ENCODE measurements at places on chromosomes 1 and 21.

GRCh38 chr1:77133731-77134358 is 85.4 kb downstream of the PIGK start:
- DNase-seq = no peak

- no peak for DNase-seq
Observed at GRCh38 chr1:228093050-228093906, 9.8 kb downstream of the C1orf35 start.

- DNase-seq = no peak
Observed at GRCh38 chr1:57782357-57782756, 358.5 kb upstream of the DAB1 start.

DNA sequence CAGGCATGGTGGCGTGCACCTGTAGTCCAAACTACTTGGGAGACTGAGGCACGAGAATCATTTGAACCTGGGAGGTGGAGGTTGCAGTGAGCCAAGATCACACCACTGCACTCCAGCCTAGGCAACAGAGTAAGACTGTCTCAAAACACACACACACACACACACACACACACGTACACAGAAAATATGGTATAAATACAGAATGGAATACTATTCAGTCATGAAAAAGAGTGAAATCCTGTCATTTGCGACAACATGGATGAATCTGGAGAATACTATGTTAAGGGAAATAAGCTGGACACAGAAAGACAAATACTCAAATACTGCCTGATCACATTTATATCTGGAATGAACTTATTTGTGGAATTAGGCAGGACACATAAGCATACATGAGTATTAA is 18.4 kb downstream of the FOXD2 start:
- DNase-seq = no peak

GRCh38 chr1:60573726-60574409 is 500.3 kb upstream of the C1orf87 start:
- DNase-seq = no peak

DNA sequence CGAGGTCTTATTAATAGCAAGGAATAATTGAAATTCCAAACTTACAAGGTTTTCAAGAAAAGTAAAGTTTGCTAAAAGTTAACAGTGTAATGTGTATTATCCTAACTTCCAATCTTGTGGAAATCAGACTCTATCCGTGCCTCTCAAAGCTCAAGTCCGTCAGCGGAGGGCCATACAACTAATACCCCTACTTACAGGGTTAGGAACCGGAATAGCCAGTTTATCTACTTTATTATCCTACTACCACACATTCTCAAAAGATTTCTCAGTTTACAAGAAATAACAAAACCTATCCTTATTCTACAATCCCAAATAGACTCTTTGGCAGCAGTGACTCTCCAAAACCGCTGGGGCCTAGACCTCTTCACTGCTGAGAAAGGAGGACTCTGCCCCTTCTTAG is 457.8 kb downstream of the PTPRC start:
- DNase-seq = no peak

GRCh38 chr1:47830641-47831333 is 166.4 kb downstream of the TRABD2B start:
- no peak for DNase-seq

DNA sequence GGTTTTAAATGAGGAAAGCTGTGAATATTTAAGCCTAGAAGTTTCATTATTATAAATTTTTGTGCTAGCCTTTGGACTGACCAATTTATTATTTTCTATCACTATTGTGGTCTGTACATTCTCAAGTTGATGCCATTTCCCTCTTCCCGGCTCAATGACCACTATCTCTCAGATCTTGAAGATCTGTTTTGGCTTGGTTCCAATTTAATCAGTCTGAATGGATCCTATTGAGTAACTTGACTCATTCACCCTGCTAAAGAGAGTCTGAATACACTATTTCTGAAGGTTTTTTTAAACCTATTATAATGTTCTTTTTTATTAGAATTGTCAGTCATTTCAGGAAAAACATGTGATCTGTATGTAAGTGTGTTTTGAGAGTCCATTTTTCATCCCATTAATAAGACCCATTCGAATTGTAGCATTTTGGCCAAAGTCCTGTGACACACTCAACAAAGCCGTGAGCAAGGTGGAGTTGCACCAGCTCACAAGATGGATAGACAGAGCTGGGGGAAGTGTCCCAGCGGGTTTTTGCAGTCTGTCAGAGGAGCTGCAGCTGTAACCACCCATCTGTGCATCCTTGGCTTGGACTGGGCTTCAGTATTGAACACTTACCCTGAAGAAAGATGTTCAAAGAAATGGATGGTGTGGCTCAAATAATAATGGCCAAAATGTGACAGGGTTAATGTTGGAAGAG is 145.6 kb downstream of the NFIA start:
- DNase-seq = no peak

GRCh38 chr1:192905049-192905448 is 96.2 kb downstream of the RGS2 start:
- DNase-seq = no peak

- no peak for DNase-seq
Observed at GRCh38 chr1:246946366-246946765, 14.6 kb upstream of the AHCTF1 start.

- no peak for DNase-seq
Observed at GRCh38 chr1:165849353-165850133, 22.1 kb downstream of the UCK2 start.

DNA sequence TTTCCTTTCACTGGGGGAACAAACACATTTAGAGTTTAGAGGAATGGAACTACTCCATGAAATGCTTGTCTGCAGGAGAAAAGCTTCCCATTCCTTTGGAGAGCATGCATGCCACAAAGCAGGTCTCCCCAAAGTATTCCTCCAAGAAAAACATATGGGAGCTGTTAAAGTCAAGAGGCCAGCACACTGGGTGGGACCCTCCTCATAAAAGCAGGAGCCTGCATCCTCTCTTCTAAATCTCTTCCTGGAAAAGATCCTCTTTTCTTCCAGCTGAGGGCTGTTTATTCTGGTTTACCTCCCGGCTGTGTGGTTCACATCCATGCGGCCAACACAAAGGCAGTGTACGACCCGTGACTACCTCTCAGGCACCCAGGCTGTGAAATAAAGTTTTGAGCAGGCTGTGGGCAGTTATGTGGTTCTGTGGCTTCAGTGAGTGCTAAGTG is 103.4 kb downstream of the TENT5C start:
- no peak for DNase-seq

- no peak for DNase-seq
Observed at GRCh38 chr1:170262276-170262939, 116.6 kb downstream of the NTMT2 start.

DNA sequence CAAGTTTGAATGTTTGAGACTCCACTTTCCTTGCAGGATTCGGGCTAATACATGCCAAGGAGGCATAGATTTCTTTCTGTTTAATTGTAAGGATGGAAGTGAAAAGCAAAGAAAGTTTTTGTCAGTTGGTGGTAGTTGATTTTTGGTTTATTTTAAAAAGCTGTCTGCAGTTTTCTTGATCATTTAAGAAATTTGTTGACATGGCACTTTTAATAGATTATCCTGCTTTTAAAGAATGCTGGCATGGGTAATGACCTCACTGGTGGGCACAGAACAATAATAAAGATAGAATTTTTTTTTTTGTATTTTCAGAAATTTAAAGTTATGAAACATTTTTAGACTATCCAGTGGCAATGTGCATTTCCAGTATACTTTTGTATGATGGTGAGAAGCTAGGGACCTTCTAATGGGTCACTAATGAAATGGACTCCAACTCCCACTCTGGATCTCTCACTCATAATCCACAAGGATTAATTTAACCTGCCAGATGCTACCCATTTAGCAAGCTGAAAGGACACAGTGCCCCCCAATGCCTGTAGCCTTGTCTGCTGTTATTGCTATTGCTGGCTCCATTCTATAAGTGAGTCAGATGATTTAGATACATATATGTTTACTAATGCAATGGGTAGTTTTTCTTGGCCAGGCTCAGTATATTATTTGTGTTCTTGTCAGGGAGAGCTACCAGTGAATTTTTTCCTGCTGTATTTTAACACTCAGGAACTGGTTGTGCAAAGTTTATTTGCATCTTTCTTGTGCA is 190.2 kb upstream of the SGIP1 start:
- DNase-seq = no peak

DNA sequence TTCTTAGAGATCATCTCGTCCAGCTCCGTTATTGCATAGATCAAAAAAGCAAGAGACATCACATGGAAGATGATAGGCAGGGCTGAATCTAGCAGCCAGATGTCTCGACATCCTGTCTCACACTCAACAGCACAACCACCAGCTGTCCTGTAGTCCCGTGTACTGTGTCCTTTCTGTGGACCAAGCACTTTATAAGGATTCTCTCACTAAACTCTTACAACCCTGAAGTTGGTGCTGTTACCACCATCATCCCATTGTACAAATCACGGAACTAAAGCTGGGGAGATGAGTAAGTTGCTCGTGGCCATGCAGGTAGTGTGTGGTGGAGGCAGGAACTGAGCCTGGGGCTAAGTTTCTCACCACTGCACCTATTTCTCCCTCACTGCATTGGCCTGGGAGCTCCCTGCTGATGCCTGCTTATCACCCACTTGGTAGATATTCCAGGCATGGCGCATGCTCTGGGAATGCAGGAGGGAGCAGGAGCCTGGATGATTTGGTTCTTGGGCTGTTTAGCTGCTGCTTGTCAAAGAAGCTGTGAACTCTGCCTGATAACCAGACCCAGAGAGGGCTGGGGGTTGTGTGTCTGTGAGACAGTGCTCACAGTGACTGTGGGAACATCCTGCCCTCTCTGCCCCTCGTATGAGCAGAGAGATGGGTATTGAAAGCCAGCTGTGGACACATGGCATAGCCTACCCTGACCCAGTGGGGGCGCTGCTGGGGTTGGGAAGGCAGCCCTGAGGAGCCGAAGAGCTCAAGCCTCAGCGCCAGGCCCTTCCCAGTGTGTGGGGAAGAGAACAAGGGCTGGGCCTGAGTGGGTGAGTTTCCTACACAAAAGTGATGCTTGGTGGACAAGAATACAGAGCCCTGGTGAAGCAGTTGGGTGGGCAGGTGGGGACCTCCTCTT is 13.6 kb downstream of the PPFIA4 start:
- DNase-seq = peak; percentile 21

GRCh38 chr1:31985430-31985829 is 28.2 kb upstream of the KHDRBS1 start:
- no peak for DNase-seq

DNA sequence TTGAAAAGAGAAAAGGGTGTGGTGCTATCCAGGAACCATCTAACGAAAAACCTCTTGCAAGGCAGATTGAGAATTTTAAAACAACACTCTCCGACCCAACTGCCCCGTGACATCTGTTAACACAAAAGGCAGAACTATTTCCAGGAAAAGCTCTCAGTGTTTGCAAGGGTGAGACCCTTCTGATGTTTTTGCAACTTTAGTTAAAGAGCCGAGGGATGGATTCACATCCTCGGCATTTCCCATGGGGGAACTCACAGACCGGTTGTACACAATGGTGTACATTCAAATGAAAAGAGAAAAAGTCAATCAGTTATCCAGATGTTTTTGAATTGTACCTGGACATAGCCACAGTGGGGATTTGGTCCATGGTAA is 120.0 kb downstream of the NGF start:
- no peak for DNase-seq

GRCh38 chr21:34187935-34188334 is 114.6 kb downstream of the MRPS6 start:
- DNase-seq = no peak

DNA sequence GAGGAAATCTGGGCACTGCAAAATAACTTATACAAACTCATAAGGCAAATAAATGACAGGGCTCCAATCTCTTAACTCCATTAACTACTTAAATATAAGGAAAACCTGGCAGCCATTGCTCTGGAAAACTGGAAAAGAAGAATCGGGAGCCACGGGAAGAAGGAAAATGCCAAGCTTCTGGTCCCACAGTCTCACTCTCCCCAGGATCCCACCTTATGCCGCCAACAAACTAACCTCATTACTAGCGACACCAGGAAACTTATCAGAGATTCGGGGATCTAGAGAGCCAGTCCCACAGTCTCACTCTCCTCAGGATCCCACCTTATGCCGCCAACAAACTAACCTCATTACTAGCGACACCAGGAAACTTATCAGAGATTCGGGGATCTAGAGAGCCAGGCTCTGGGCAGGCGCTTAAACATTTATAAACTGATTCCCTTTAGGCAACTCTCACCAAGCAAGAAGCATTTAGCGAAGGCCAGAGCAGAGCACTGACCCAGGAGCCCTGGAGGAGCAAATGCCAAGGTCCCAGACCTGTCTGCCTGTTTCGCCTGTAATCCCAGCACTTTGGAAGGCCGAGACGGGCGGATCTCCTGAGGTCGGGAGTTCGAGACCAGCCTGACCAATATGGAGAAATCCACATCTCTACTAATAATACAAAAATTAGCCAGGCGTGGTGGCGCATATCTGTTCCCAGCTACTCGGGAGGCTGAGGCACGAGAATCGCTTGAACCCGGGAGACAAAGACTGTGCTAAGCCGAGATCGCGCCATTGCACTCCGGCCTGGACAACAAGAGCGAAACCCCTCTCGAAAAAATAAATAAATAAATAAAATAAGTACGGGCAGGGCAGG is 720 bp downstream of the PSMB2 start:
- DNase-seq = peak; percentile 3

GRCh38 chr1:42312576-42313212 is 22.3 kb downstream of the FOXJ3 start:
- DNase-seq = no peak

DNA sequence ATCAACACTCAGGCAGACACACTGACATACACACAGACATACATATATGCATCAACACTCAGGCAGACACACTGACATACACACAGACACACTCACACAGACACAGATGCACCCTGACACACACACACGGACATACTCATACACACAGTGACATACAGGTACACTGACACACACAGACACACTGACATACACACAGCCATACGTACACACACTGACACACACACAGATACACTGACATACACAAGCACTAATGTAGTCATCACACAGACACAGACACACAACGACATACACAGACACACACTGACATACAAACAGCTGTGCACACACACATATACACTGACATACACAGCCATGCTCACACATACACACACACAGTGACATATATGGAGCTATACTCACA is 131.0 kb upstream of the CSF3R start:
- no peak for DNase-seq

DNA sequence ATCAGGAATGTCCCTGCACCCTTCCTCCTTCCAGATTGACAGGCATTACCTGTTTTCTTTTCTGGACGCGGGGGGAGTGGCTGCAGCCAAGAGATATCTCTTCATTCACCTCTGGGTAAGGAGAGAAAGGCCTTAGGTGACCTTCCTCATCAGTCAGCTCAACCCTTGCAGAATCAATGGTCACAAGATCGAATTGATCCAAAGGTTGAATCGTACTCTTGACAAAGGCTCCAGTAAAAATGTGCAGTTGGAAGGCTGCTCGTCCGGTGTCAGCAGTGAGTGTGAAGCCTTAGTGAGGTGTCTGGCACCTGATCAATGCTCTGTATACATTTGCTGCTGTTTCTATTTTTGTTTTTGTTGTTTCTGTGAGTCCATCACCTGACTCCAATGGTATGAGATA is 282.6 kb upstream of the AJAP1 start:
- DNase-seq = no peak

DNA sequence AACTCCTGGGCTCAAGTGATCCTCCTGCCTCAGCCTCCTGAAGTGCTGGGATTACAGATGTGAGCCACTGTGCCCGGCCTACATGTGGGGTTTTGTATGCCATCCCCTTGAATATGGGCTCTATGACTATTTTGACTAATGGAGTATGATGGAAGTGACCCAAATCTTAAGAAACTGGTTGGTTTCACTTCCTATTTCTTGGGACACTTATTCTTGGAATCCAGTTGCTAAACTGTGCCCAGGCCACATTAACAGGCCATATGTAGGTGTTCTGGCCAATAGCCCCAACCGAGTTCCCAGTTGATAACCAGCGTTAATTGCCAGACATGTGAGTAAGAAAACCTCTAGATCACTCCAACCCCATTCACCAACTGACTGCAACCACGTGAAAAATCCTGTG is 36.3 kb upstream of the CLIC4 start:
- DNase-seq = no peak
